ENCODE measurements at places on chromosomes 7 and 10.
A peak's percentile ranks its signal among the peaks of the same experiment; 100 is the strongest.

- no peak for DNase-seq
These were observed 135.3 kb upstream of the VWC2 start for GRCh38 chr7:49638166-49638565.

DNA sequence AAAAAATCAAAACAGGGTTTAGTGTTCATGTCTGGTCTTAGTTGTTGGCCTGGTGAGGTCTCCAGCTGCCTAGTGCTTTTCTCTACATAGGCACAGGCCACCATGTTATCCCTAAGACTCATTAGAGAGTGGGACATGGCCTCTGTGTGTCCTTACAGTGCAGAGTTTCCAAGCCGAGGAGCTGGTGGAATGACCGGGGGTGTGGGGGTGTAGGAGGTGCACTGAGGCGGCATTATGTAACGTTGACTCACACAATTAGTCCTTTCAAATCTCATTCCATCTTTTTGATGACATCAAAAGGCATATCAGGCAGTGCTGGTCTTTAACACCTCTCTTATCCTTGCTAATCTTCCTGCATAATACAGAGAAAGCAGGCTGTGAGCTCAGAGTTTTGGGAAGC, 71.3 kb downstream of the MTPN start:
- no peak for DNase-seq

GRCh38 chr10:27637601-27638000, 108.0 kb downstream of the MKX start:
- no peak for DNase-seq

DNA sequence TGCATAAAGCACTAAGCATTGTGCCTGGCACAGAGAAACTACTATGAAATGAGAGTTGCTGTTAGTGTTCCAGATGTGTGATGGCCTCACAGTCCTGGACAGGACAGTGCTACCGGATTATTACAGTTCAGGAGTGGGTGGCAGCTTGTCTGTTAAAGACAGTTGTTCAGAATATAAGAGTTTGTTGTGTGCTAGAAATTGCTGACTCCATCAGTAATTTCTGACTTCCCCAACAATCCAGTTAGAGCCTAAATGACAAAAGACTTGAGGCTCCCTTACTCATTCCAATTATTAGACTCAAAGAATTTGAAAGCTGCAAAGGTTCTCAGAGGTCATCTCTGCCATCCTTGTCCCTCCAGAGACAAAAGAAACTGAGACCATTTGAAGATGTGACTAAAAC, 34.3 kb upstream of the DNAJB12 start:
- no peak for DNase-seq

GRCh38 chr10:103197174-103197573, 4.1 kb upstream of the NT5C2 start:
- DNase-seq, result peak; percentile 84

- no peak for DNase-seq
These were observed 10.6 kb upstream of the LRRC72 start for GRCh38 chr7:16515785-16516685.

- no peak for DNase-seq
These were observed 32.2 kb upstream of the GARS1 start for GRCh38 chr7:30562498-30562897.

DNA sequence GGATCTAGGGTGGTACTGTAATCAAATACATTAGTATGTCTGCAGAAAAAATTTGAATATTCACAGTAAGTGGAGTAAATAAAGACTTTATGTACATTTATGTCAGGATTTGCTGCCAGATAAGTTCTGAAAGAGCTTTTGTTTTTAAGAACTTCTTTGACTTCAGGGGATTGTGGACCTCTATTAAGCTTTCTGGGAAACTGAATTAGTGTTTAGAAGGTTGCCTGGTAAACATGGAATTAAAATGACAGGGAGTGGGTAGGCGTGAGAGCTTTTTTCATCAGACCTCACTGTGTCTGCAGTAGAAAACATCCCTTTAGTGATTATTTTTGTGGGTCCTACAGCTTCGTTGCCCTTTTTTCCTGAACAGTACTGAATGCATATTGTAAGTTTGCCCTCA, 15.7 kb downstream of the SDHAF3 start:
- DNase-seq, result no peak

DNA sequence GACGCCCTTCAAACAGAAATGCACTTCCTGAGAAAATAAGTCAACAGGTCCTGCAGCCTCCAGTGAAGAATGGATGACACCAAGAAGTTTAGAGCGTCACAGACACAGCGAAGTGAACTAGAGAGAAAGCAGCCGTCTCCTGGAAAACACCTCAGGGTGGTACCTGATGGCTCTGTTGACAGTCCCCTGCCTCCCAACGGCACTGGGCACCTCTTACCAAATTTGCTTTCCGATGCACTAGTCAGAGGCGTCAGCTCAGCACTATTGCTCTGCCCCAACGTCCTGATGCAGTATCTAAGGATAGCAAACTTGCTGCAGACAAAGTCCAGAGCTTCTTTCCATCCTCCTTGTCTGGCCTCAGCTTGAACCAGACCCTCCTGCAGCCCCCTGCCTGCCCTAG, 38.3 kb downstream of the SFMBT2 start:
- DNase-seq, result no peak

DNA sequence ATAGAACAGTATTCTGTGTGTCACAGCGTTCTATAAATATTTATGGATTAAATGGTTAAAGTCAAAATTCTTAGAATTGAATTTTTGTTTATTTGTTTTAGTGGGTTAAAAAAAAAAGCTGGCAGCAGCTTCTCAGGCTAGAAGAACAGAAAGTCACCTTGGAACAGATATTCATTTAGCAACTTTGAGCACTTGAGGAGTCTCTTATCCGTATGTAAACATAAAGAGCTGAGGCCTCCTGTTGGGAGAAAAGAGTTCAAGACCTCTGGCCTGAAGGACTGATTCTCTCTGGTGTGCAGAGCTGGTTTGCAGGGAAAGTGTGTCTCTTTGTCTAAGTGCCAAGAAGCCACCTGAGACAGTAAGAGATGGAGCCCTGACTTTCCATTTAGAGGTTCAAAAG, 109.9 kb downstream of the HERPUD2 start:
- DNase-seq, result no peak

DNA sequence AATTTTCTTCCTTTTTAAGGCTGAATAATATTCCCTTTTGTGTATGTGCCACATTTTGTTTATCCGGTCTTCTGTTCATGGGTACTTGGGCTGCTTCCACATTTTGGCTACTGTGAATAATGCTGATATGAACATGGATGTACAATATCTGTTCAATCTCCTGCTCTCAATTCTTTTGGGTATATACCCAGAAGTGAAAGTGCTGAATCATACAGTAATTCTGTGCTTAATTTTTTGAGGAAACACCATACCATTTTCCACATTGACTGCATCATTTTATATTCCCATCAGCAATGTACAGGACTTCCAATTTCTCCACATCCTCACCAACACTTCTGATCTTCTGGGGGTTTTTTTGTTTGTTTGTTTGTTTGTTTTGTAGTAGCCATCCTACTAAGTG, 135.0 kb upstream of the INHBA start:
- no peak for DNase-seq

DNA sequence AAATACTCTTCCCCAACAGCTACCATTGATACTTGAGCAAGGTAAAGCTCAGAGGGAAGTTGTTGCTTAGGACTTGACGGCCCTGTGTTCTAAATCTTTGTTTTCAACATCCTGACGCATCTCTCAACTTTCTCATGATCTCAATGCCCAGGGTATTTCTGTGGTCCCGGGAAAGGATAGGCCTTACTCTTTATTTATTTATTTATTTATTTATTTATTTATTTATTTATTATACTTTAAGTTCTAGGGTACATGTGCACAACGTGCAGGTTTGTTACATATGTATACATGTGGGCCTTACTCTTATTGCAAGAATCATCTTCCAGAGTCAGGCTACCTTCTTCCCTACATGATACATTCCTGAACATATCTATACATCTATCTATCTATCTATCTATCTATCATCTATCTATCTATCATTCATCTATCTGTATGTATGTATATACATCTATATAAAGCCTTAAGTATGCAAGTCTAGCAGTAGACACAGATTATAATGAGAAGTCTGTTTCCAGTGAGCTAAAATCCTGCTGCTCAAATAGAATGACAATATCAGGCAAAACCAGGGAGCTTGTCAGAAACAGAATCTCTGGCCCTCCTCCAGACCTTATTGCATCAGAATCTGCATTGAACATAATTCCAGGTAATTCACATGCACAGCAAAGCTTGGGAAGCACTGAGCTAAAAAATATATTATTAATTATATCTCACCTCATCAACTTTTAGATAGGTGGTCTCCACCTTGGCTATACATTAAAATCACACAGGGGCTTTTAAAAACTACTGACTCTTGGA, 12.2 kb upstream of the CPA5 start:
- DNase-seq, result no peak

DNA sequence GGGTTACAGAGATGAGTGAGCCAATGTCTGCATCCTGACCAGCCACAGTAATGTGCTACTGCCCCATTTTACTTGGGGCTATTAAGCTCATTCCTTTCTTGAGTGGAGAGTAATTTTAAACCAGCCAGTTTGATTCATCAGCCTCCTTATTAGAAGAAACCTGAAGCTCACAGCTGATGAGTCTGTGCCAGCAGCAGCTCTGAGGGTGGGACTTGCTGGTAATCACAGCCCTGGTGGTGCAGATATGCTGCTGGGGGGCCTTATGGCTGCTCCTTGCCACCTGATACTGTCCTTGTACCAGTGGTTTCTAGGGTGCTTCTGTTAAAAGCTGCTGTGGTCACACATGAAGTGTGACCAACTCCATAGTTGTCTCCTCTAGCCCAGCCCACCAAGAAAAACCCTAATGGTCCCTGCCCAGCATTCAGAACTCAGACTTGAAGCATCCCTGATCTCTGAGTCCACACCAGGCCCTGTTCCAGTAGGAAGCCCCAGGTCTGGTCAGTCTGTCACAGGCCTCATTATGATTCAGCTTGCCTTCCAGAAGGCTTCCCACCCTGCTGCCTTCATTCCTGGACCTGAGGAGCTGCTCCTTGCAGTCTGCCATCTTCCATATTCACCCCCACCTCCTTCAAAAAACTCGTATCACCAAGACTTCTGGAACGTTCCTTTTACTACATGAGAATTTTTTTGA, 28.9 kb upstream of the RBM20 start:
- no peak for DNase-seq

DNA sequence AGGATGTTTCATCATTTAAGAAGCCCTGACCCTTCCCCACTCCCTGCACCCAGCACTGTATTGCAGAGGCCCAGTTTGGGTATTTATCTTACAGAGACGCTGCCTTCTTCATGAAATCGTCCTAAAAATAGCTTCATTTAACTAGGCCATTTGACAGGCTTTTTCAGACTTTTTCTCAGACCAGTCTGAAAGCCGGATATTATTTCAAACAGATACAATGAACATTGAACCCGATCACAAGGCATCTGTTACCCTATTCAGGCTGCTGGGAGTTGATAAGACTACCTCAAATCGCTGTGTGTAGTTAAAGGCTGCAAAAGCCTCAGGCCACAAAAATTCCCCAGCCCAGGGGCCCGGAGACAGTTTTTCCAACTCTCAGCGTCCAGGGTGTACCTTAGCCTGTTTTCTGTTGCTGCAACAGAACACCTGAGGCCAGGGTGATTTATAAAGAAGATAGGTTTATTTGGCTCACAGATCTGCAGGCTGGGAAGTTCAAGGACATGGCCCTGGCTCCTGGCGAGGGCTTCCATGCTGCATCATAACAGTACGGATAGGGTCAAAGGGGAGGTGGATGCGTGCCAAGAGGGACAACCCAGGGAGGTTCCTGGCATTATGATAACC, 130.7 kb upstream of the SH2B2 start:
- DNase-seq, result no peak

- DNase-seq, result no peak
These were observed 496.9 kb upstream of the ZMIZ1 start for GRCh38 chr10:78571891-78572290.
